HCEC 1CT (cell line): ENCODE measurements at places on chromosomes 4 and X.

DNA sequence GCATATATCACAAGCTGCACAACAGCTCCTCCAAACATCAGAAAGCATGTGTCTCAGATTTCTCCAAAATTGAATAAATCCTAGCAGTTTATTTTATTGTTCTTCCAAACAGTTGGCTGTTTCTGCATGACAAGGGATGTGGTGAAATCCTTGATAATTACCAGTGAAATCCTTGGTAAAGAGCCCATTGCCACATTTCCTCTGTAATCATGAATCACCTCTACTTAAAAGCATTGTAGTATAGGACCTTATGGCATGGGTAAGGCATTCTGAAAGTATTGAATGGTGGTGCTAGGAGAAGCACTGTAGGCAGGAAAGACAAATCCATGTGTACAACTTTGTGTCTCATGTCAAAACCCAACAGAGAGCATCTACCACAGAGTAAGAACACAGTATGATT lies 135.8 kb upstream of the NDST3 start:
- no peak for DNase-seq

DNA sequence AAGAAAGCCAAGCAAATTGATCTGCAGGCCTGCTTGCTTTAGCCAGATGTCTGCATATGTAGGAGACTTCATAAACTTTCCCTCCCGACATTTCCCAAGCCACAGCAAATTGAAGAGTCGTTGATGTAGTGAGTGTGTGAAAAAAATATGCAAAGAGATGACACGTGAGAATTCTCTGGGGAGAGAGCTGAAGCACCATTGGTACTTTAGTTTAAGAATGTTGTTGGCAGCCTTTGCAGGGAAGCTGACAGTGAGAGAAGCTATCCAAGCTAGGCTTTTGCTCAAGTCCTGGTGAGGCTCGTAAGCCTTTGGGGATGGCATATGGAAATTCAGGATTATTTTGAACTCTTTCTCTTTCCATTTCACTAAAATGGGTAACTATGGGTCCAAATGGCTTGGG lies 87.5 kb downstream of the GLRA2 start:
- no peak for DNase-seq

GRCh38 chr4:107996949-107997788 lies 7.5 kb downstream of the HADH start:
- DNase-seq, result peak; percentile 57

GRCh38 chr4:183411291-183411861 lies 33.1 kb upstream of the CDKN2AIP start:
- peak; percentile 4 for DNase-seq

GRCh38 chrX:47577424-47577823 lies 4.8 kb upstream of the TIMP1 start:
- DNase-seq, result peak; percentile 10
